ENCODE measurements at places on chromosomes 7 and 10. TPM values are rescaled to one million over a fixed set of nuclear protein-coding genes. Genes with fewer than 3 reads are reported as not detected.

The AGMO gene
- total RNA-seq, result not detected

The PNLIPRP1 gene
- total RNA-seq, result not detected

The SLC16A9 gene
- 2.4 TPM for total RNA-seq

The OR2A25 gene
- total RNA-seq, result not detected

The SCART1 gene
- total RNA-seq, result 0.28 TPM

The VIPR2 gene
- not detected for total RNA-seq

The BMPR1A gene
- total RNA-seq, result 7.5 TPM

The LRRD1 gene
- total RNA-seq, result not detected

The HOXA11 gene
- not detected for total RNA-seq

The CDK1 gene
- total RNA-seq, result 99.7 TPM

The TAS2R4 gene
- 0.28 TPM for total RNA-seq

The CASTOR2 gene
- 3.3 TPM for total RNA-seq

The ASCC1 gene
- 57.3 TPM for total RNA-seq

The ACSL5 gene
- 50.3 TPM for total RNA-seq

The RP9 gene
- 23.6 TPM for total RNA-seq

The NUTM2B gene
- total RNA-seq, result 0.94 TPM

The POLR2J3 gene
- 19.7 TPM for total RNA-seq

The WEE2 gene
- total RNA-seq, result not detected

The STEAP2 gene
- total RNA-seq, result not detected

The NEBL gene
- total RNA-seq, result 0.82 TPM

The CCDC146 gene
- total RNA-seq, result 0.90 TPM

The FRAT1 gene
- total RNA-seq, result 3.2 TPM

The MUC3A gene
- not detected for total RNA-seq

The SPDYE3 gene
- not detected for total RNA-seq

The SPDYE1 gene
- not detected for total RNA-seq

The EPDR1 gene
- total RNA-seq, result 2.6 TPM

The PILRA gene
- 0.68 TPM for total RNA-seq

The FLNC gene
- total RNA-seq, result 0.23 TPM

The FAM13C gene
- total RNA-seq, result not detected

The CYP2C18 gene
- not detected for total RNA-seq

The XRCC2 gene
- total RNA-seq, result 21.4 TPM

The ELN gene
- not detected for total RNA-seq

The CPN1 gene
- not detected for total RNA-seq

The CCT6A gene
- total RNA-seq, result 340 TPM

The MYH16 gene
- total RNA-seq, result not detected

The MYO1G gene
- 302 TPM for total RNA-seq

The CYP3A4 gene
- not detected for total RNA-seq

The RTKN2 gene
- 1.2 TPM for total RNA-seq

Data from activated naive CD8-positive, alpha-beta T cell treated with anti-CD3 and anti-CD28 coated beads for 36 hours (primary cell).